HS-27A (cell line): ENCODE measurements at places on chromosomes 11 and 22.
A peak's percentile ranks its signal among the peaks of the same experiment; 100 is the strongest.

GRCh38 chr22:18044548-18045271 is 20.3 kb upstream of the MICAL3 start:
- DNase-seq, result no peak

GRCh38 chr22:44676441-44677352 is 25.3 kb upstream of the PRR5 start:
- DNase-seq, result no peak

DNA sequence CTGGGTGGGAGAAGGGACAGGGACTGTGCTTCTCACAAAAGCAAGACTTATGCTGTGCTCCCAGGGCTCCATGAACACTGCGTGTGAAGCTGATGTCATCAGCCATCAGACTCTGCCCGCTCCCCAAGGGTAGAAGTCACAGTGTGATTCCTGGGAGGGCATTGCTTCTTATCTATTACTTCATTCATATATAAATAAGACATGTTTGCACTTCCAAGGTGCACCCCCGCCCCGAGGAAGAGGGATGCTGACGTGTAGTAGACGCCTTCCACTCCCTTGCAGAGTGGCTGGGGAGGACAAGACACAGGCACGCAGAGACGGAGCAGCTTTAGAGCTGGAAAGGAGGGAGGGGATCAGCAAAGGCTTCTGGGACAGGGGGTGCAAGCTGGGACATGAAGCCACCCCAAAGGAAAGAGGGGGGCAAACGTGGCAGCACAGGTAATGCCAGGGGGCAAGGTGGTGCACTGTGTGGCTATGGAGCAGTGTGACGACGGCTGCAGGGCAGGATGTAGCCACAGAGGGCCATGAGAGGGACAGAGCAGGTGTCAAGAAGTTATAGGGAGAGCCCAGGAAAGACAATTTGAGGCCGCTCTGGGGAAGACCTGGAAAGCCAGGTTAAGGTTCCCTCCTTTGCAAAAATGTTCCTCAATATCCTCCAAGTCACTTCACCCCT is 558.5 kb downstream of the MN1 start:
- DNase-seq, result no peak

DNA sequence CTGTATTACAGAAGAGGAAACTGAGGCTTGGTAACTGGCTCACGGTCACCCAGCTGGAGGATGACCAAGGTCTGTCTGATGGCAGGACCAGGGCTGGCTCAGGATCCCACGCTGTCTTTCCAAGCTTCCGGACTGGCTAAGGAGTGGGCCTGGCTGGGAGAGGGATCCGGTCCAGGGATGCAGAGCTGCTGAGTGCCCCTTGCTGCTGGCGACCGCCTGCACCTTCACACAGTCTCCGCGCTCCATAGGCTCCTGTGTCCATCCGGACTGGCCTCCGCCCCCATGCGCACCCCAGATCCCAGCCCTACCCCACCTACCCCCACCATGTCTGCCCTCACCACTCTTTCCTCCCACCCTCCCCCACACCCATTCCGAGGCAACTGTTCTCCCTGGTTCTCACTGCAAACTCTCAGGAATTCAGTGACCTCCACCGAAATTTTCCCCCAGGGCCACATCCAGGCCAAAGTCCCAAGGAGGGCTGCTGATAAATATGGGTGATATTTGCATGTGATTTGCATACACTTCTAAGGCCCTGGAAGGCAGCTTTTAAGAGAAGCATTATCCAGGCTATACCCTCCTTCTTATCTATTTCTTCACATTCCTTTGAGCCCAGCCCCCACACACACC is 48.5 kb upstream of the SLC35C1 start:
- DNase-seq, result no peak

DNA sequence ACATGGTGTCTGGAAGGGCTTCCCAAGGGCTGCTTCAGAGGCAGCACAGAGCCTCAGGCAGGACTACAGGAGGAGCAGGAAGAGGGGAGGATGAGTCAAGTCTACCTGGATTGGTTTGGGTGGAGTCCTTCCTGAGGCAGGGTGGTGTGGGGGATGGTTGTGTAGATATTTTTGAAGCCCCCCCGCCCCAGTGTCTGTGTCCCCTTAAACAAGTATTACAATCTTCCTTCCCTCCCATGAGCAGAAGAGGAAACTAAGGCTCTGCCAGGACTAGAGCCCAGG is 34.7 kb upstream of the FCHSD2 start:
- no peak for DNase-seq

GRCh38 chr11:130062026-130062425 is 7.7 kb upstream of the APLP2 start:
- DNase-seq, result no peak

GRCh38 chr11:68959465-68960293 is 21.1 kb downstream of the MRGPRD start:
- no peak for DNase-seq

DNA sequence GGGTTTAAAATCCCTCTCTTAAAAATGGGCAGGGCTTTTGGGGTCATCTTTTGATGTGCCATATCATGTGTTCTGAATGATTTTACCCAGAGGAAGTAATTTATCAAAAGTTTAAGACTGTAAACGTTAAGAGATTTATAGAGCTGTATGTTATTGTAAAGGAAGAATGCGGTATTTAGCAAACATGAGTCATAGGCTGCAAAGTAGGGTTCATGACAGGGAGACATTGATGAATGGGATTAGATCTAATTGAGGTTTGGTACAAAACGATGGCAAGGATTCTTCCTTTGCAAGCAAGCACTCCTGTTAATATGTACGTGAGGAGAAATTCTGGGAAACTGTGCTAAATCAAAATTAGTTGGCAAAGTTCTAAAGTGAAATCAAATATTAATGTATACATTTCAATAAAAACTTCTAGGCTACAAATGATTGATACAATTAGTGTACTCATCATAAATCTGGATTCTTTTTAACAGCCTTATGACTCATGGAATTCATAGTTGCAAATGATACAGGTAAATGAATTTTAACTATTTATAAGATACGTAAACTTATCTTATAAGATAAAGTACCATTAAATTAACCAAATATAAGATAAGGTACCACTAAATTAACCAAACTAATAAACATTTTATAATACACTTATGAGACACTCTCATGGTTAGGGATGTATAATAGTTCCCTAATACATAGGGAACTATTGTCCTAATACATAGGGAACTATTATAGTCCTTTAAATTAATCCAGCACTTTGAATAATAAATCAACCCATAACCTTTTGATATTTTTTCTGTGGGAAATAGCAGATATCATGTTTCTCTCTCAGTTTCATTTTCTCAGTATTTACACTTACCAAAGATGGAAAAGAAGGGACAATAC is 58.4 kb downstream of the KIF18A start:
- DNase-seq, result no peak

DNA sequence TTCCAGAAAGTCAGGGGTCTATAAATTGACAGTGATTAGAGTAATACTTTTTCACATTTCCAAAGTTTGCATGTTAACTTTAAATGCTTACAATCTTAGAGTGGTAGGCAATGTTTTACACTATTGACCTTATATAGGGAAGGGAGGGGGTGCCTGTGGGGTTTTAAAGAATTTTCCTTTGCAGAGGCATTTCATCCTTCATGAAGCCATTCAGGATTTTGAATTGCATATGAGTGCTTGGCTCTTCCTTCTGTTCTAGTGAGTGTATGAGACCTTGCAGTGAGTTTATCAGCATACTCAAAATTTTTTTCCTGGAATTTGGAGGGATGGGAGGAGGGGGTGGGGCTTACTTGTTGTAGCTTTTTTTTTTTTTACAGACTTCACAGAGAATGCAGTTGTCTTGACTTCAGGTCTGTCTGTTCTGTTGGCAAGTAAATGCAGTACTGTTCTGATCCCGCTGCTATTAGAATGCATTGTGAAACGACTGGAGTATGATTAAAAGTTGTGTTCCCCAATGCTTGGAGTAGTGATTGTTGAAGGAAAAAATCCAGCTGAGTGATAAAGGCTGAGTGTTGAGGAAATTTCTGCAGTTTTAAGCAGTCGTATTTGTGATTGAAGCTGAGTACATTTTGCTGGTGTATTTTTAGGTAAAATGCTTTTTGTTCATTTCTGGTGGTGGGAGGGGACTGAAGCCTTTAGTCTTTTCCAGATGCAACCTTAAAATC is 5.3 kb downstream of the MALAT1 start:
- DNase-seq, result peak; percentile 57

- no peak for DNase-seq
Observed at GRCh38 chr11:33290319-33290718, 33.1 kb downstream of the HIPK3 start.

DNA sequence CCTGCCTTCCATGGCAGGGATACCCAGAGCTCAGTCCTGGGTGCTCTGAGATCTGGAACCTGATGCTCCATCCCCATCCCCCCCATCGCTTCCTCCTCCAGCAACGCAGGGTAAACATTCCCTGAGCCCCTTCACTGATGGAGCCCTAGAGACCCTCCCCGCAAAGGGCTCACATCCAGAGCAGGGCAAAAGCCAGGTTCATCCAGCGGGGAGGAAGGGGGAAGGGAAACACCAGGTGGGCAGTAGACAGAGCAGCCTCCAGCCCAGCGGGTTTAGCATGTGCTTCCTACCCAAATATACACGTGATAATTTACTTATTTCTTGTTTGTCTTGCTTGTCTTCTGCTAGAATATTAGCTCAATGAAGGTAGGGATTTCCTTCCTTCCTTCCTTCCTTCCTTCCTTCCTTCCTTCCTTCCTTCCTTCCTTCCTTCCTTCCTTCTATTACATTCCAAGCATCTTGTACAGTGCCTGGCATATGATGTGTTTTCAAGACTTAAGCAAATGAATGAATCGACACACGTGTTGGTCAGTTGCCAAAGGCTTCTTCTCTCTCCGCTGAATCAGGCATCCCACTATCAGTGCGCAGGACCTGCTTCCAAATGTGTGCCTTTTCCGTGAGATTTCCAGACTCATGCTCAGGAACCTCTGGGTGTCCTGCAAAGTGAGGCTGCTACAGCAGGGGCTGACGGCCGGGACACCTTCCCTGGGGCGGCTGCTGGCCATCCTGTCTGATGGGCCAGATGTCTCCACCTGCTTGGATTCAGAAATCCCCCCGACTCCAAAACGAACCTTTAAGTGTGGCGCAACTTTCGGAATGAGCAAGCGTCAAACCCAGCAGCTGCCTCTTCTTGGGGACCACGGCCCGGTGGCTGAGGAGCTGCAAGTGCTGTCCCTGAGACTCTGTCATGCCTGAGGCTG is 955.1 kb downstream of the BRD1 start:
- DNase-seq, result no peak

DNA sequence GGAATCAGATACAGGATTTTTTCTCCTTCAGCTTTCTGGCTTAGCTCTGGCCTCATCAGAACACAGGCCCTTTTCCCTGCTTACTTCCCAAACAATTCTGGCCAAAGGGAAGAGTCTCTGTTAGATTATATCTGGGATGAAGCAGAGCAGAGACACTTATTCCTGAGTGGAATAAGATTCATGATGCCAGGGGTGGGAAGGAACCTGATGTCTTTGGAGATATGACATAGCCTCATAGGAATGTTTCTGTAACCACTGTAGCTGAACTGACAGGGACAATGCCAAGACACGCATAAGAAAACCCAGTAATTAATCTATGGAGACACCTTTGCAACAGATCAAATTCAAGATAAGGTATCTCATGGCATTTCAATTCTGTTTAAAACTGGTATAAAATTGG is 177.1 kb upstream of the RAG2 start:
- no peak for DNase-seq

DNA sequence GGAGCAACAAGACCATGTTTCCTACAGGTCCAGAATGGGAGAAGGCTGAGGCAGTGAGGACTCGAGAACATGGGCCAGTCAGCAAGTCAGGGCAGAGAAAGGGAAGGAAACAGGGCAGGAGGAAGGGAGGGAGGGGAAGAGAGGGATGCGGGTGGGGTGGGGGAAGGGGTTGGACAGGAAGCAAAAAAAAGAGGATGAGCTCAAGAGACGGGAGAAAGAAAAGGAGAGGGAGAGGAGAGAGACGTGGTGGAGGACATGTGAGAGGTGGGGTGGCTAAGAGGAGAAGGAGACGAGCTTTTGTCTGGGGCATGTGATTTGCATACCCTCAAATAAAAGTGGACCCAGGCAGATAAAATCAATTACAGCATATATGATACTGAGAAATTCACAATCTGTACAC is 389.5 kb upstream of the B3GAT1 start:
- DNase-seq, result no peak

GRCh38 chr11:4368286-4368685 is at the start of gene OR52B4:
OR52B4 (minus strand) TSS chr11:4368386; CDS start chr11:4368295, 91 bp downstream.
- no peak for DNase-seq

DNA sequence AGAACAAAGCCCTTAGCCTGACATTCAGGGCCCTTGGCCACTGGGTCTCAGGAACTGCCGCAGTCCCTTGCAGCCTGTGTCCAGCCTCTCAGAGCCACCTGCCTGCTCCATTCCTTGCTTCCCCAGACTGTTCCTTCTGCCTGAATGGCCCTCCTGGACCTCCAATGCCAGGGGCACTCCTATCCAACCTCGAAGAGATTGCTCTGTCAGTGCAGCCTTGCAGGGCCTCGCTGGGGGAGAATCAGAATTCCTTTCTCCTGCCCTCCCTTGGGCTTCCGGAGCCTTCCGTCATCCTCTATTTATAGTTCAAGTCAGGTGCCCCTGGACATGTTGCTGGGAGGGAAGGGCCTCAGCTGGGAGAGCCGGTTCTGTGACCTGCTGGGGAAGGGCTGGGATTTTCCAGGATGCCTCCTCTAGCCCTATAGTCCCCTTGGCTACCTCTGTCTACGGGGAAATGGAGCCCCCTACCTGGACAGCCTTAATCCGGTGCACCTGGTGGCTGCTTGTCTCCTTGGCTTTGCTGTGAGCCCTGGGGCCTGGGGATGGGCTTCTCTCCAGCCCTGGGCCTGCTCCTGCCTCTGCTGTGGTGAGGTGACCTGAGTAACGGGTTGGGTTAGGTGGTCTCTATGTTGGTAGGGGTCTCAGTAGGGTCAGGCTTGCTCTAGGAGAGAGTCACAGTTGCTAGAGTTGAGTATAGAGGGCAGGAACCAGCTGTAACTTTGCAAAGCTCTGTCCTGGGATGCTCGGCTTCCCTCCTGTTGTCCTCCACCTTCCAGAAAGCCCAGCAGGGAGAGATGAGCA is 45.9 kb upstream of the SYT7 start:
- DNase-seq, result no peak
